ENCODE measurements at places on chromosomes 1 and 21.

DNA sequence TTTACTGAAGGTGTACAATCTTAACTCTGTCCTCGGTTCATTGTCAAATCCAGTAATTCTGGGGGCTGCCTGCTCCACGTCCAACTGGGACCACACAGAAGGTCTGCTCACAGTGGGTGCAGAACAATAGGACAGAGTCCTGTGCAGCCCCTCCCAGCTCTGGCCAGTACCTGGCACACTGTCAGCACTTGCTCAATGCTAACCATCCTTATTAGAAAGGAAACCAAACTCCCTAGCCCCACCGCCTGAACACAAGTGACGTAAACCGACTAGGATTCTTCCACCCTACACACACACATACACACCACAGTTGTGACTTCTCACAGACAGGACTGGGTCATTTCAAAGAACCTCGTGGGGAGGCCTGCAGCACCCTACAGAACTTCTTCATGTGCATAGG is 5.2 kb downstream of the BCAR3 start:
- DNase-seq, result no peak

GRCh38 chr1:220791285-220791684 is 4.6 kb downstream of the MTARC1 start:
- DNase-seq, result no peak

- DNase-seq, result no peak
Measured at GRCh38 chr1:151887028-151887427, 22.3 kb downstream of the THEM4 start.

- no peak for DNase-seq
Measured at GRCh38 chr1:220818421-220819173, 31.9 kb downstream of the MTARC1 start.

DNA sequence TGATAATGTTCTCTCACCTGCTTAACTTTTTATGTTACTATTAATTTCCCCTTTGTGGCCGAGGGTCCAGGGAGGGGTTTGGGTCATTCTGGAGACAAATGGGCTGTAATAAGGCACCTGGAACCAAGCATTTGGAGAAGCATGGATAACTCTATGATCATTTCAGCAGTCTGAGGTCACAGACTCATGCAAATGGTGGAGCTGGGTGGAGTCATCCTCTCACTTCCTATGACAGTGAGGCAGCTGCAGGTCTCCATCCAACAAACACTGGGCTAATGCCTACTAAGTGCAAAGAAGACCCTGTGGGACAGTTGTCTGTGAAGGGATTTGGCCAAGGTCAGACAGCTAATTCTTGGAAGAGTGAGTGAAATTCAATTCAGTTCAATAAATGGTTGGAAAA is 28.8 kb upstream of the CAMTA1 start:
- no peak for DNase-seq

GRCh38 chr1:179744401-179745130 is 1.5 kb downstream of the FAM163A start:
- no peak for DNase-seq

- DNase-seq, result no peak
Measured at GRCh38 chr1:68205794-68206358, 26.4 kb downstream of the WLS start.
